ENCODE measurements at places on chromosomes 2 and 18.

DNA sequence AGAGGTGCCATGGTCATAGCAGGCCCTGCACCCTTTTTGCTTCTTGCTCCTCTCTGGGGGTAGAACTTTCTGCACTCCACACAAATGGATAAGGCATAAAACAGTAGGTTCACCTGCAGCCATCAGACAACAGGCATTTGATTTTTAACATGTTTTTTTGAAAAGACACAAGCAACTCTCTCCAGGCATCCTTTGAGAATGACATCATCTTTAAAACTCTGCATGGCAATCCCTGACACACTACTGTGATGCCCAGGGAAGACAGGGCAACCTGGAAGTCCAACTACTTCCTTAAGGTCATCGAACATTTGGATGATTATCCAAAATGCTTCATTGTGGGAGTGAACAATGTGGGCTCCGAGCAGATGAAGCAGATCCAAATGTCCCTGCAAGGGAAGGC lies 82.8 kb downstream of the SKA1 start:
- no peak for DNase-seq

- no peak for DNase-seq
These were observed 27.7 kb downstream of the IMPA2 start for GRCh38 chr18:12008842-12009580.

DNA sequence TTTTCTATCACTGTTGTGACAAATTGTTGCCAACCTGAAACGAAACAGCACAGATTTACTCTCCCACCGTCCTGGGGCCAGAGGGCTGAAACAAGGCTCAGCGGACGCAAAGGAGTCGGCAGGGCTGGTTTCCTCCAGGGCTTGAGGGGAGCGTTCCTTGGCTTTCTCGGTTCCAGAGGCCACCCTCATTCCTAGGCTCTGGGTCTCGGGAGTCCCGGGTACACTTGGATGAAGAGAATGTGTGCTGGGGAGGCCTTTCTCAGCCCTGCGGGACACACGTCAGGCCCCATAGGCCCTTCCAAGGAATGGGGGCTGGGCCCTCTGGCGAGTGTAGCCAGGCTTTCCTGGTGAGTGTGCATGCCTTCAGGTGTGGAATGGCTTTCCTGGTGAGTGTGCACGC lies 287.3 kb upstream of the HS6ST1 start:
- DNase-seq: peak; percentile 15

DNA sequence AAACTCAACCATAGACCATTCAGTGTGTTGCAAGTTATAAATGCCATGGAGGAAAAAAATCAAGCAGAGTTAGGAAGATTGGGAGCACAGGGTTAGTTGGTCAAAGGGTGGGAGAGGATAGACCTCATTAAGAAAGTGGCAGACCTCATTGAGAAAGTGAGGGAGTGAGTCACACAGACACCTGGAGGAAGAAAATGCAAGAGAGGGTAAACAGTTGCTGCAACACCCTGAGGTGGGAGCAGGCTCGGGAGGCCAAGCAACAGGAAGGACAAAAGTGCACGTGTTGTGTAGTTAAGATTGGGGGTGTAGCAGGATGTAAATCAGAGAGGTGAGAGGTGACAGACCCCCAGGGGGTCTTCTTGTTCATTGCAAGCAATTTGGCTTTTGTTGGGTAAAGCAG lies 6.4 kb downstream of the IL1RL1 start:
- no peak for DNase-seq

- DNase-seq: no peak
These were observed 865.5 kb downstream of the TMEM182 start for GRCh38 chr2:103627301-103627700.

- no peak for DNase-seq
These were observed 118.1 kb downstream of the FHOD3 start for GRCh38 chr18:36415625-36416024.

GRCh38 chr2:236971919-236972381 lies 113.7 kb upstream of the COPS8 start:
- no peak for DNase-seq

DNA sequence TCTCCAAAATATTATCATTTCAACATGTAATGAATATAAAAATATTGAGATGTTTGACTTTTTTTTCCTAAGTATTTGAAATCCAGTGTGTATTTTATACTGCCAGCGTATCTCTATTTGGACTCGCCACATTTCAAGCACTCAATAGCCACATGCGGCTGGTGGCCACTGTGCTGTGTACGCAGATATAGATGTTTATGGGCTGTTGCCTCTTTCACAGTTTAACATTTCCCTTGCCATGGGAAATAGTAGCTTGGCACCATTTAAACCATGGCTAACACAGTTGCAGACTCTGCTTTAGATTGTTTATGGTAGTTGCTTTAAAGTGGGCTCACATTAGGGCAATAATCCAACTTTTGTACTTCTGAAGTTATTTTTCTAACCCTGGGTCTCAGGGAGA lies 136.6 kb upstream of the ITGB6 start:
- no peak for DNase-seq

DNA sequence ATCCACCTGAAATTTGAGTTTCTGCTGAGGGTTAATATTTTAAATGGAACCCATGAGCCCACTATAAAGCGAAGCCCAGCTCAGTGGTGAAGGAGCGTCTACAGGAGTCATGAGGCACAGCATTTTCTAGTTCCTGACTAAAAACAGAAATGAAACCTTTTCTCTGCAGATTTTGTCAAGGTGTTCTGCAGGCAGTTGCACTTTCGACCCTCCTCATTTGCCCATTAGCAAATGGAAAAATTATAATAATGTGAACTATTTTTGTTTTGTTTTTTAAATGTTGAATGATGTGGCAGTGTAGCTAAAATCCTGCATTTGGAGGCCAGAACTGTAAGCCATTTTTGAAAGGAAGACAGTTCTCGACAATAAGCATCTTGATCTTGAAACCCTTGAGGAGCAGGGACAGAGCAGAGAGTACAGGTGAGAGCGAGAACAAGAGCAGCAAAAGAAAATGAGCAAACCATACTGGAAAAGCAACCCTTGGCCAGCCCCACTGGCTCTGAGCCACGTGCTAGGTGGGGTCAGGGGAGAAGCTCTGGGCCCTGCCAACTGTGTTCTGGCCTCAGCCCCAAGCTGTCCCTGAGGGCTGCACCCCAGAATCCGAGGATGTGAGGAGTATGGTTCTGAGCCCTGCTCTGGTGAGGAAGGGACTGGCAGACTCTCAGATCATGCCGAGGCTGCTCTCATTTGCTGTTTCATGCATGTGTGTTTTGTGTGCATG lies 26.4 kb upstream of the COPS8 start:
- no peak for DNase-seq

- DNase-seq: no peak
These were observed 154.5 kb upstream of the NDUFV2 start for GRCh38 chr18:8948011-8948410.

GRCh38 chr18:2336690-2337392 lies 234.5 kb downstream of the METTL4 start:
- DNase-seq: no peak

DNA sequence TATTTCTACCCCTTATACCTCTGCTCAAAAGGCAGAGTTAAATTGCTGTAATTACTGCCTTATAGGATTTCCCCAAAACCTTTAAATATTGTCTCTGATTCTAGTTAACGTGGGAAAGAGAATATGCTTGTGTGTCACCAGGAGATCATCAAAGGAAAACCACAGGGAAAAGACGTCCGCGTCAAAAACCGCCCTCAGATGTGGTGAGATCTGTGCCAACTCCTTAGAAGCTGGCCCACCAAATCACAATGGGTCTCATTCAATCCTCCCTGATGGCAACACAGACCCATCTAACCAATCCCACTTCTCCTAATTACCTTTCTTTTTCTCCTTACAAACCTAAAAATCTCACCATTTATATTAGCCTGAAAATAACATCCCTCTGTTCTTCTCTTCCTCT lies 25.4 kb downstream of the VPS54 start:
- no peak for DNase-seq

- DNase-seq: no peak
These were observed 22.0 kb downstream of the SAG start for GRCh38 chr2:233329489-233330135.

- DNase-seq: no peak
These were observed 13.1 kb downstream of the HS6ST1 start for GRCh38 chr2:128305555-128306080.

GRCh38 chr2:235924675-235925063 lies 243.5 kb downstream of the GBX2 start:
- peak; percentile 7 for DNase-seq

DNA sequence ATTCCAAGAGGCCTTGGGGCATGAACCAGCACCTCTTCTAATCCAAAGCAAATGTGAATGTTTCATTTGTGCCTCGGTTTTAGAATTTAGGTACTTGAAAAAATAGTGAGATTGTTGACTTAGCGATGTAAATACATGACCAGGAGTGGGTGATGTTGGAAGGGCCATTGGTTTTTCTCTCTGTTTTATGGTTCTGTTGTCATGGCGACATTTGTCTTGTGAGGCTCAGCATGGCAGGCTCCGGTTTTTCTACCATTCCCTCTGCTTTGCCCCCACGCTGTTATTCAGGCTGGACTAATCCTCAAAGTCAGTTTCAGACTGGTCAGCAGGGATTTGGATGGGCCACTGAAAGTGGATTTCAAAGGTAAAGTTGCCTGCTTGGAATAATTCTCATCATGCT lies 255.4 kb downstream of the ALPK2 start:
- DNase-seq: no peak

DNA sequence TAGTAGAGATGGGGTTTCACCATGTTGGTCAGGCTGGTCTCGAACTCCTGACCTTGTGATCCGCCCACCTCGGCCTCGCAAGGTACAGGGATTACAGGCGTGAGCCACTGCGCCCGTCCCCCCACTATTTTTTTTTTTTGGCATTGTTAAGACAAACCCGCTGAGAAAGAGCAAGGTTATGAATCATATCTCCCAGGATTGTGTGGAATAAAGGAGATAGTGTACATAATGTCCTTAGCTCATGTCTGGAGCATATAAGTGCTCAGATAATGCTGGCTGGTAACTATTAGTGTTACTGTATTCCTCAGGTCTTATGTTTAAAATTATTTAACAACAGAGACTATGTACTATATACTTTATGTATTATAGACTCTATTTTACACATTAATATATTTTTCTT lies 36.0 kb downstream of the TTC27 start:
- no peak for DNase-seq

DNA sequence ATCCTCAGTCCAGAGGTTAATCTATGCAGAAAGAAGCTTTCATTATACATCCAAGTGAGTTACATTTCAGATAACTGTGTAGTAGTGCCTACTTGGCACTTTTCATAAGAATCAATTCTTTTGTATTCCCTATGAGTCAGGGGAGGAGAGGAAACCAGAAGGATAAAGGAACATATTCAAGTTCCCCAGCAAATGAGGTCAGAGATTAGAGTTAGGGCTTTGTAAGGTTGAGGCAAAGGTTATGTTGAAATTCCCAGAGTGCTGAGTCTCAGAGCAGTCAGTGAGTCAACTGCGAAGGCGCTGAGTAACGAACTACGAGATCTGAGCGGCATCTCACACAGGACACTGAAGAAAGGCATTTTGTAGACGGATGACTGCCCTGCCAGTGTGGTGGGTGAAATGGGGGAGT lies 25.1 kb upstream of the ME2 start:
- peak; percentile 64 for DNase-seq

- no peak for DNase-seq
These were observed 2.9 kb downstream of the GPR45 start for GRCh38 chr2:105244451-105244850.

GRCh38 chr18:78140294-78140693 lies 839.3 kb upstream of the SALL3 start:
- DNase-seq: no peak

- DNase-seq: no peak
These were observed 20.1 kb upstream of the MREG start for GRCh38 chr2:216033403-216033802.

- no peak for DNase-seq
These were observed 150.6 kb downstream of the PRPF40A start for GRCh38 chr2:152566728-152567069.

- DNase-seq: no peak
These were observed 425.4 kb upstream of the TRIB2 start for GRCh38 chr2:12291303-12291702.

GRCh38 chr2:17589406-17590035 lies 49.0 kb downstream of the VSNL1 start:
- no peak for DNase-seq

- no peak for DNase-seq
These were observed 39.4 kb downstream of the CMPK2 start for GRCh38 chr2:6826081-6826913.

GRCh38 chr2:96501886-96502810 lies 3.0 kb downstream of the NEURL3 start:
- no peak for DNase-seq

- DNase-seq: no peak
These were observed 556.1 kb downstream of the CMPK2 start for GRCh38 chr2:6309415-6310255.

DNA sequence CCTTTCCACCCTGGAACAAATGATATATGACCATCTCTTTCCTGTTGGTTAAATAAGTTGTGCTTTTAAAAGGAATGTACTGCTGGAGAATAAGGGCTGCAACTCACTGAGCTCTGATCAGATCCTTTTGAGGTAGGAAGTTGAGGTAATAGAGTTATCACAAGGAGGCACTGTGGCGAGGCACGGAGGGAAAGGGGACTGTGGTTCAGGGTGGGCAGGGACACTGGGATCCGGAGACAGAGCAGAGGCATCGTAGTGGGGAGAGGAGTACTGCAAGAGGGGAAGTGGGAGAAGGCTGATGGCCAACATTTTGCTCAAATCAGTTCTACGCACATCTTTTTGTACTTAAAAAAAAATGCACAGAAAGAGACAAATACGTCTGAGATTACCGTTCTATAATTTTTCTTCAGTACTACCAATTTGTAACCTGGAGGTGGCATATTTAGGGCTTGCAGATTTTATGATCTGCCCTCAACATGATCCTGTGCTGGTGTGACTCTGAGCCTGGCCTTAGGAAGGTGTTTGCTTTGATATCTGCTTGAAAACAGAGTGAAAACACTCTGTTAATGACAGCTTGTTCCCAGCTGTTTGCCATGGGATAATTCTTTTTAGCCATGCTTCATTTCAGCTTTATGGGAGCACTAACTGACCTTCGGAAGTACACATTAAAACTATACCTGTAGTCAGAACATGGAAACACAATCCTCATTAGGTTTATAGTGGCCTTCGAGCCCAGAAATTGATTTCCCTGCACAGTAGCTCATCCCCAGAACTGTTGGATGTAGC lies 168.1 kb downstream of the KCNE4 start:
- DNase-seq: no peak

GRCh38 chr2:191836853-191837769 lies 9.8 kb downstream of the CAVIN2 start:
- no peak for DNase-seq

- DNase-seq: no peak
These were observed 1395.8 kb downstream of the LRP1B start for GRCh38 chr2:140734992-140735391.

- DNase-seq: no peak
These were observed 49.6 kb downstream of the LINC00305 start for GRCh38 chr18:64099244-64099643.

GRCh38 chr2:186135686-186136085 lies 350.4 kb upstream of the ZC3H15 start:
- DNase-seq: no peak

GRCh38 chr2:190571686-190572085 lies 37.2 kb upstream of the NEMP2 start:
- no peak for DNase-seq

- DNase-seq: no peak
These were observed 257.7 kb upstream of the UBE2E3 start for GRCh38 chr2:180722551-180723239.

- no peak for DNase-seq
These were observed 110.7 kb downstream of the TMX3 start for GRCh38 chr18:68604256-68604655.
